Fibroblast of mammary gland (primary cell): ENCODE measurements at places on chromosomes 7 and 10.

GRCh38 chr7:12490940-12491339 is 79.6 kb upstream of the SCIN start:
- DNase-seq: no peak

GRCh38 chr7:1412322-1413261 is 46.7 kb downstream of the MICALL2 start:
- peak; percentile 79 for DNase-seq

DNA sequence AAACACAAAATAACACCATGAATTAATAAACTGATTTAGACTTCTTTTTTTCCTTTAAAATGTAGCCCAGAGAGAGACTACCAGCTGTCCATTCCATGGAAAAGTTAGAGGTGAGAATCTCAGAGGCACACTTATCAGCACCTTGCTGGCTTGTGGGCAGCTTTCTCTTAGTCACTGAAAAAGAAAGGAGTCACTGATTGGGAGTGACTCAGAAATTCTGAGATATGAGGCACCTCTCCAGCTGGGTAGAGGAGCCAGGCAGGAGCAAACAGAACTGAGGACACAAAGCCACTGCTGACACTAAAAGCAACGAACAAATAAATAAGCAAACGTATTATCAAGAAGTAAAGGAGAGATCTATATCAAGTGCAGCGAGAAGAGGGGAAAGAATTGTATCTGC is 310.6 kb downstream of the PARD3 start:
- DNase-seq: peak; percentile 58

- DNase-seq: no peak
Observed at GRCh38 chr10:58859526-58859925, 316.9 kb upstream of the PHYHIPL start.

GRCh38 chr7:34840176-34840785 is 182.3 kb downstream of the NPSR1 start:
- no peak for DNase-seq

GRCh38 chr7:138032770-138033169 is 30.9 kb upstream of the CREB3L2 start:
- no peak for DNase-seq

DNA sequence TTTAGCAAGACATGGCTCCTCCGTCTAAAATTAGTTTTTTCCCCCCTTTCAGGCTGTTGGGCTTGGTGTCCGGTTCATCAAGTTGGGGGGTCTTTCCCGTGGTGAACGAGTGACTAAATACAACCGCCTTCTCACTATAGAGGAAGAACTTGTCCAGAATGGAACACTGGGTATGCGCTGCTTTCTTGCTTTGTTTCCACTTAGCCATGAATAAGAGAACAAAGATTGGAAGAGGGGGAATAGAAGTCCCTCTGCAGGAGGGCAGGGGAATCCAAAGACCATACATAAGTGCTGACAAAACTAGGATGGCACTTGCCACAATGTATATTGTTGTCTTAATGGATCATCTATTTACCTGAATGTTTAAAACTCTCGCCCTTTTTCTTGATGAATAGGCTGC is 30.5 kb downstream of the ENO4 start:
- no peak for DNase-seq

DNA sequence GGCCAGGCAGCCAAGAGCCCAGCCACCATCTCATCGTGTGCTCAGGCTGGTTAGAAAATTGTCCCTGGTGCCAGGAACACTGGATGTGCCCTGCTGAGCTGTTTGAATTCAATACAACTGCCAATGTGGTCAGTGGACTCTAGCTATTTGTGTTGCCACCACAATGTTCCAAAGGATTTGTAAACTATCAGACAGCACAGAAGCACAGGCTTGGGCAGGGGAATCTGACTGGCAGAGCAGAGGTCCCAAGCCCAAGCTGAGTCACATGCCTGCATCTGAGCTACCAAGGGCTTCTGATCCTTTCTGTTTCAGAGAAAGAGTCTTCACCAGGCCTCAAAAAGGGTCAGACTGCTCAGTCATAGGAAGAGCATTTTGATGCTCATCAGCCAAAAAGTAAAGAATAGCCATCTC is 232.1 kb upstream of the SEMA3C start:
- DNase-seq: peak; percentile 27

DNA sequence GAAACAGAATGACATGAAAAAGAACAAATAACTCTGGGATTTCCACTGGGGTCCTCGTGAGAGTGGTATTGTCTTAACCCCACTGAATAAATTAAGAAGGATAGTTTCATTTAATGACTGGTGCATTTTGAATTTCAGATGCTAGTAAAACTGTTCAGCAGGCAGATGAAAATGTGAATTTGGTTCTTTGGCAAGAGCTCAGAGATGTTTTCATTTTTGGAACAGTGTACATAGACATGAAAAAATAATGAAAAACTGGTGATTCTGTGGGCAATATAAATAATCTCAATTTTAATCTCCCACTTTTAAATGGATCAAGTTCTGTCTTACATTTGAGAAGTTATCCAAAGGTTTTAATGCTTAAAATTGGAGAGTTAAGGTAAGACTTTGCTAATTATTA is 84.1 kb downstream of the TRIL start:
- no peak for DNase-seq

DNA sequence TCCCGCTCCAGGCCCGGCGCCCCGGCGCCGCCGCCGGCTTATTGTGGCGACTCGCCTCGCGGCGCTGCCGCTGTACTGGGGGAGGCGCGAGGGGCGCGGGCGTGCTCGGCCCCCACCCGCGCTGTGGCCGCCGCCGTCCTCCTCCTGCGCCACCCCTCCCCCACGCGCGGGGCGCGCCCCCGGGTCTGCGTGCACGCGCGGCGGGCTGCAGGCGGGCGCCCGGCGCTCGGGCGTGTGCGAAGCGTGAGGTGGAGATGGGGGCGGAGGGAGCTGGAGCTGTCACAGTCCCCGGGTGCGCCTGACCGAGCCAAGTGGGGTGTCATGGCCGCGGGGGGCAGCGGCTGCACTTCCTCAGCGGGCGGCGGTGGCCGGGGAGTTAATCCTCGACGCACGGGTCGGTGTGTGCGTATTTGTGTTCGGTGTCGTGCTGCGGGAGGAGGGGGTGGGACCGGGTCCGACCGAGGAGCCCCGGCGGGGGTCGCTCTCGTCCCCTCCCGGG is 672 bp downstream of the LCOR start:
- DNase-seq: peak; percentile 58

GRCh38 chr10:6674291-6674690 is 94.2 kb upstream of the PRKCQ start:
- no peak for DNase-seq

GRCh38 chr7:38554586-38554985 is 76.6 kb downstream of the AMPH start:
- DNase-seq: no peak

GRCh38 chr10:49082766-49083165 is 32.6 kb downstream of the VSTM4 start:
- no peak for DNase-seq

DNA sequence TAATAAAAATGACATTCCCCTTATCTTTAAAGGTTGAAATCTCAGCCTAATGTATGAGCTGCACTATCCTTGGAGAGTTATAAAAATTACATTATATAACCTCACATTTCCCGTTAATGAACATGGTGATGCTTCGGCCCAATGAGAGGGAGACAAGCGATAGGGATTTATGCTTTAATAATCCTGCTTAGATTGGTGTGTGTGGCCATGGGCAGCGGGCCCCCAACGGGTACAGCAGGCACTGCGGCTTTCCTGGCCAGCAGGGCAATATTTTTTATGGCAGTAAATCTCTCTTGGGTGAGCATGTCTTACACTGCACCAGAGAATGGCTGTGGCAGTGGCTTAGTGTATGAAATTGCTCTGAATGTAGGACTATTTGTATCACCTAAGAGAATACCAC is 246.3 kb downstream of the GFRA1 start:
- no peak for DNase-seq

- peak; percentile 44 for DNase-seq
Observed at GRCh38 chr7:1141651-1142050, 18.3 kb downstream of the ZFAND2A start.

DNA sequence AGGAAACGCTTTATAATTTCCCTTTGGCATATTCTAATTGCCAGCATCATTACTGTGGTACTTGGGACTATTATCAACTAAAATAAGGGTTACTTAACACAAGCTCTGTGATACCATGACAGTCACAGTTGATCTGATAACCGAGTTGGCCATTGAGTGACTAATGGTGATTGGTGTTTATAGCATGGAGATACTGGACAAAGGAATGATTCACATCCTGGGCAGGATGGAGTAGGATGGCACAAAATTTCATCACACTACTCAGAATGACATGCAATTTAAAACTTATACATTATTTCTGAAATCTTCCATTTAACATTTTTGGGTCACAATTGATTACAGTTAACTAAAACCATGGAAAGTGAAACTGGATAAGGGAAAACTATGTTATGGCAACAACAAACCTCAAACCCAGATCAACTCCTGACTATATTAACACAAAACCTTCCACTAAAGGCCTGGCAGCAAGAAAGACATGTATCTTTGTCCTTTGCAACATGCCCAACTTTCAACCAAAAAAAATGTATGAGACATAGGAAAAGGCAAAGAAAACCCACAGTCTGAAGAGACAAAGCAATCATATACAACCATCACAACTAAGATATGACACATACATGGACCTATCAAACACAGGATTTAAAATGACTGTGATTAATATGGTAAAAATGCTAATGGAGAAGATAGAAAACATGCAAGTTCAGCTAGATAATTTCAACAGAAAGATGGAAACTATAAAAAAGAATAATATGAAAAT is 208.5 kb upstream of the NRP1 start:
- DNase-seq: peak; percentile 43

DNA sequence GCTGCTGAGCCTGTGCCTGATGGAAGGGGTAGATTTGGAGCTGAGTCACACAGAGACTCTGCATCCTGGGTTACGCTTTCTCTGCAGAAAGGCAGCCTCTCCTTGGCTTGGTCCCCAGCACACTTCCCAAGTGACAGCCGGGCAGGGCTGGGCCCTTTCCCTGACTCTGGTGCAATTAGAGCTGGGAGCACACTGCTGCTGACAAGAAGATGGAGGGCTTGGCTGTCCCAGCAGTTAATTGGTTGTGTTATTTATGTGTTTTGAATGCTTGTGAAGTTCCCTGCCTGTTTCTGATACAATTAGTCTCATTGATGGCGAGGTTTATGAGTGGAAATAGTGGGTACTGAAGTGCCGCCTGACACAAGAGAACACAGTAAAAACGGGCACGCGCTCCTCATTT is 123.6 kb downstream of the TCERG1L start:
- DNase-seq: no peak
